ENCODE measurements at places on chromosomes 5 and 9. TPM values are rescaled to one million over a fixed set of nuclear protein-coding genes. Genes with fewer than 3 reads are reported as not detected.

- DNase-seq = no peak
These were observed 62.5 kb upstream of the GHR start for GRCh38 chr5:42360616-42361314.

DNA sequence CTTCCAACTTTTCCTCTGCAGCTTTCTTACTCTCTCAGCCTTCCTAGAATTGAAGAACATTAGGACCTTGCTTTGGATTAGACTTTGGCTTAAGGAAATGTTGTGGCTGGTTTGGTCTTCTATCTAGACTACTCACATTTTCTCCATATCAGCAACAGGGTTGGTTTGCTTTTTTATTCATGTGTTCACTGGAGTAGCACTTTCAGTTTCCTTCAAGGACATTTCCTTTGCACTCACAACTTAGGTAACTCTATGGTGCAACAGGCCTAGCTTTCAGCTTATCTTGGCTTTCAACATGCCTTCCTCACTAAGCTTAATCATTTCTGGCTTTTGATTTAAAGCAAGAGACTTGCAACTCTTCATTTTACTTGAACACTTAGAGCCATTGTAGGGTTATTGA, 153.1 kb downstream of the CCDC192 start:
- no peak for DNase-seq

GRCh38 chr5:148909040-148909439, 82.6 kb downstream of the ADRB2 start:
- DNase-seq = no peak

- no peak for DNase-seq
These were observed 379.8 kb downstream of the SPOCK1 start for GRCh38 chr5:137119321-137119720.

GRCh38 chr9:114395334-114395617, 7.5 kb upstream of the AKNA start:
- no peak for DNase-seq

The PLAC8L1 gene
- not detected for total RNA-seq

The PLK2 gene
- 138 TPM for total RNA-seq

DNA sequence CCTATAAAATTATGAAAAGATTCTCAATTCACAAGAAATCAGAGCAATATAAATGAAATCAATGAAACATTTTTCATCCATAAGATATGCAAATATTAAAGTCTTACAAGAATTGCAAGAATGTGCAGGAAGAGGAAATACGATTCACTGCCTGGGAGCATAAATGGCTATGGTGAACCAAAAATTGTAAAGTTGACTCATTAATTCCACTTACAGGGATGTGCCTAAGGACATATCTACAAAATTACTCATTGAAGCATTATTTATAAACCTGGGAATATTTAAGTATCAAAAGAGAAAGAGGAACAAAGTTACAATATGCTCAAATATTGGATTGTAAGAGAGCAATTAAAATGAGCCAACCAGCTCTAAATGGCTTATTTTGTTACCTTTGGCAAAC, 6.9 kb upstream of the NIPSNAP3A start:
- DNase-seq = no peak

DNA sequence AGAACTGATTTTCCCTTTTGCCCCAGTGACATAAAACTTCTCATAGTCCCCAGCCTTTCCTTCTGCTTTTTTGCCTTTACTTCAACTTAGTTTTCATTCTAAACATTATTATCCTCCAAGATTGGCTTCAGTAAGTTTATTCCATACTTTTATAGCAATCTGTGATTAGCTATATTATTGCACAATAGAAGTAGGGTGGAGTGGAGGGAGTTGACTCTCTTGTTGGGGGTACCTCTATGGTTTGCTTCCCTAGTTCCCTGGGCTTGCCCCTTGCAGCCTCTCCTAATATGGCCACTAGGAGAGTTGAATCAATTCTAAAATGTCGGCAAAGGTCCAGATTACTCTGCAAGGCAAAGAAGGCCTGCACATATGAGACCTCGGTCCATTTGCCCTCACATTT, 36.4 kb upstream of the TYRP1 start:
- DNase-seq = no peak

- no peak for DNase-seq
These were observed 407.0 kb upstream of the KLF4 start for GRCh38 chr9:107896544-107896943.

The DBH gene
- total RNA-seq = not detected

The IL9 gene
- total RNA-seq = not detected

The PCDHA11 gene
- total RNA-seq = 0.17 TPM

DNA sequence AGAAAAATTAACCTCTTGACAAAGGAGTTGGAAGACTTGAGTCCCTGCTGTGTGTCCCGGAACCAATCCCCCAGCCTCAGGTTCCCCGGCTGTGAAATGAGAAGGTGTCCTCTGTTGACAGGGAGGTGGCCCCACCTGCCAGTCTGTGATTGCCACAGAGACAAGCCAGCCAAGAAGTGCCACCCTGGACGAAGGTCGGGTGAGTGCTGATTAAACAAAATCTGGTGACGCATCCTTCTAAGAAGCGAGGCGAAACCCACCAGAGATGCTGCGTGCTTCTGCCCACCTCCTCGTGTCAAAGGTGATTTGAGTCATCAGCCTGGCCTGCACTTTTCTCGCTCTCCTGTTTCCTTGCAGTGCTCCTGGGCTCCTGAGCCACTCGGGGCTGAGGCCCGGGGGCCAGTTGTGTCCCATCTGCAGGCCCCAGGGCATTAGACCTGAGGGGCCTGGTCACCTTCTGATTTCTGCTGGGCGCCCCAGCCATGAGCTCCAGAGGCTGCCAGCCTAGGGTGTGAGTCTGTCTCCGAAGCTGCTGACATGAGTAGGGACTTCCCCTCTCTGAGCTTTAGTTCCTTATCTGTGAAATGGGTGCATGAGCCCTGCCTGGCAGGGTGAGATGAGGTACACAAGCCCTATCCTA, 28.7 kb downstream of the NEK6 start:
- DNase-seq = no peak

The FBN2 gene
- total RNA-seq = not detected

The CAMLG gene
- 36.1 TPM for total RNA-seq

GRCh38 chr9:28961623-28962022, 1388.3 kb upstream of the C9orf72 start:
- DNase-seq = no peak

DNA sequence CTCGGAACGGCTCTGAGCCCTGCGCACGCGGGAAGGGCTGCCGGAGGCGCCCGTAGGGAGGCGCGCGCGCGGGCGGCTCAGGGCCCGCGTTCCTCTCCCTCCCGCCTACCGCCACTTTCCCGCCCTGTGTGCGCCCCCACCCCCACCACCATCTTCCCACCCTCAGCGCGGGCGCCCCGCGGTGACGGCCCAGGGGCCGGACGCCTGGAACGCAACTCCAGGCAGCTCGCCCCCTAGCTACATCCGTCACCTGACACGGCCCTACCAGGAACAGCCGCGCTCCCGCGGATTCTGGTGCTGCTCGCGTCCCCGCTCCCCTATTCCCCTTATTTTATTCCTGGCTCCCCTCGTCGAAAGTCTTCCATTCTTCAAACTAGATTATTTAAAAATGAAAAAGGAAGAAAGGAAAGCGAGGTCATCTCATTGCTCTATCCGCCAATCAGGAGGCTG, at the start of gene CDKN2B-AS1:
Gene CDKN2B-AS1 (plus strand): TSS at position 236 of the 450 bp plus-strand sequence.
- no peak for DNase-seq

The NR4A3 gene
- total RNA-seq = 1.8 TPM

GRCh38 chr9:106682420-106682819, 180.5 kb upstream of the ZNF462 start:
- DNase-seq = no peak

DNA sequence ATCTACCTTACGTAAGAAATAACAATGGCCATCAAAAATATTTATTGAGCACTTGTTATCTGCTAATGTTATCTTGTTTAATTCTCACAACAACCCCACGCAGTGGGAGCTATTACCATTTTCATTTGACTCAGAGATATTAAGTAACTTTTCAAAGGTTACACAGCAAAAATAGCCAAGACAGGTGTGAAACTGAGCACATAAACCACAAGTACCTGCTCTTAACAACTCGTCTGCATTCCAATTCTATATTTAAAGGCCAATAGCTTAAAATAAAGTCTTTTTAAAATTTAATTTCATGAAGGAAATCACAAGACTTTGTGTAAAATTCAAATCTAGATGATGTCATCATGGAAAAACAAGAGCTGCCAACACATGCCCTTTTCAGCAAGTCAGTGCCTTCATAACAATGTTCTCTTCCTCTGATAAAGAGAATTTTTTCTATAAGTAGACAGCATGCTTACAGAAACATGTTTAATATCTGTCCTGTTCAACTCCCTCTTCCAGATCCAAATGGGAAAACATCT, 111.6 kb downstream of the MED10 start:
- no peak for DNase-seq

GRCh38 chr9:86885232-86885631, 62.1 kb downstream of the GAS1 start:
- DNase-seq = no peak

- DNase-seq = no peak
These were observed 1.1 kb downstream of the MAMDC2 start for GRCh38 chr9:70044490-70045307.

The LTC4S gene
- total RNA-seq = 14.8 TPM

- no peak for DNase-seq
These were observed 69.9 kb upstream of the NIPAL4 start for GRCh38 chr5:157390133-157390532.

The HRH2 gene
- 3.5 TPM for total RNA-seq

- DNase-seq = no peak
These were observed 24.1 kb upstream of the DMAC1 start for GRCh38 chr9:7823651-7824050.

The CNTFR gene
- total RNA-seq = 2.5 TPM

The CMBL gene
- 2.5 TPM for total RNA-seq

- DNase-seq = peak; percentile 74
These were observed 112.8 kb upstream of the PTCH1 start for GRCh38 chr9:95629585-95629984.

DNA sequence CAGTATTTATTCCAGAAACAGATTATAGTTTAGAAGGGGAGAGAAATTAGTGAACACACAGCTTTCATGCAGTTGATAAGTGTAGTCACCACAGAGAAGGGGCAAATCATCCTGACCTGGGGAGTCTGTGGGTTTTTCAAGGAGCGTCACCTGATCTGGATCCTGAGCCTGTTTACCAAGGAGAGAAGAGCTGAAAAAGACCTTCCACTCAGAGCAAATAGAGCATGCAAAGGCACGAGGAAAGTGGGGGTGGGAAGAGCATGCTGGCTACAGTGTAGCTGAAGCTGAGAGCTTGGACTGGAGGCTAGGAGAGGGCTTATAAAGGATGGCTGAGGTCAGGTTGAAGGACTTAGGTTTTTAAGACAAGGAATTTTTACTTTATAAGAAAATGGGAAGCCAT, 30.4 kb downstream of the ACO1 start:
- DNase-seq = no peak

GRCh38 chr5:93603078-93603792, 20.2 kb downstream of the NR2F1 start:
- DNase-seq = no peak

DNA sequence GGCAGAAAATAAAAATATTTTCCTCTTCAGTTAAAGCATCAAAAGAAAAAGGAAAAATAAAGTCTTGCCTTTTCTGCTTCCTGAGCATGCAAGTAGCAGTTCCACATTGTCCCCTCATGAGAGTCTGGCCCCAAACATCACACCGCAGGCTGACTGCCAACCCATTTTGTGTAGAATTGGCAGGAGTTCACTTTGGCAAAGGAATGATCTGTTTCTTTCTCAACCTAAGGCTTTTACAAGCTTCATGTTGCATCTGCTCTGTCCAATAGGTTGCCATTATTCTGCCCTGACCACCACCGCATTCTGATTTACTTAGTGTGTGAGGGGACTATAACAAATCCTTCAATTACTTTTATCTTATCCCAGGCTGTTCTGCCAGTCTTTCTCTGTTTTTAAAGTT, 249.5 kb downstream of the ISL1 start:
- no peak for DNase-seq

- peak; percentile 83 for DNase-seq
These were observed 8.7 kb downstream of the CLTB start for GRCh38 chr5:176407456-176408251.

GRCh38 chr5:140391732-140392131, 9.9 kb upstream of the ANKHD1 start:
- DNase-seq = no peak

DNA sequence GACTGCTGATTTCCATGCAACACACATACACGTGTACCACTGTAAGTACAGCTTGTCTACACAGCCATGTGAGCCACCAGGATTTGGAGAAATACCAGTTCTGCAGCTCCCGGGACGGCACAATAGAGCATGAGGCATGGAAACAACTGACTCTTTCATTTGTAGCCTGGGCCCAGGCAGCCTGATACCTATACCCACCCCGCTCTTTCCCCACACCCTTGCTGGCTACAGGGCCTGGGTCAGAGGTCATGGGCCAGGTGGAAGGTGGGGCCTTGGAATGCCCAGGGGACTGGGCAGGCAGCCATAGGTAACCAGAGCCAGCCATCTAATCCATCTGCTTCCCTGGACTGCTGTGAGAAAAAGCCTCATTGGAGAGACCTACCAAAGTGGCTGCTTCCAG, 39.0 kb upstream of the ZSWIM6 start:
- DNase-seq = no peak

DNA sequence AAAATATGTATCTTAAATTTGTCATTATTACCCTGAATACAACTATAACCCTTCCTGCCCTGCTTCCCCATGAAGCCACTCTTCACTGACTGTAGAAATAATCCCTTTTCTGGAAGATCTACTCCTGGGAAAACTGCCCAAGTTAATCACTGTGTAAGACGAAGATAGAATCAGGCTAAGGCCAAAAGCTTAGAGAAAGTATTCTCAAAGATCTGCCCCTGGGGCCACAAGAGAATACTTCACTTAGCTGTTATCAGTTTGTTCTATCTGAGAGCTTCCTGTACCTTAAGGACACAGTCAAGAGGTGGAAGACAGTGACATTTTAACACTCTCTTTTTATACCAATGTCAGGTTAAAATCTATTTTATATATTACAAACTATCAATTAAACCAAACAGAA, 33.8 kb downstream of the RNF145 start:
- no peak for DNase-seq

- DNase-seq = no peak
These were observed 30.9 kb downstream of the NR4A3 start for GRCh38 chr9:99852617-99853016.

DNA sequence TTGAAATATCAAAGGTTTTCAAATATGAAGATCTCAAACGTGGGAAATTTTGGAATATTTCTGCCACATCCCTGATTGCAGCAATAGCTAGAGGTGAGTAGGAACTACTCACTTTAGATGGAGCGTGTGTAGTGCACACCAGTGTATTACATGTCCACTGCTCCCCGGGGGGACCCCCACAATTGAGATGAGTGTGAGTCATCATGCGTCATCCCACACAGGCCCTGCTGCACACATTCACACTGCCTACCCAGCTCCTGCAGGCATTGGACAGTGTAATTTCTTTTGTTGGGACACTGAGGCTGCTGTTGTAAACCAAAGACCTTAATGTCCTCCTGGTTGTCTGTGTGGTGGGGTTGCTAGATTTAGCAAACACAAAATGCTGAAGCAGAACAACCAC, 280.0 kb downstream of the GAS1 start:
- no peak for DNase-seq

The FAM78A gene
- 1.7 TPM for total RNA-seq

- DNase-seq = peak; percentile 93
These were observed at the start of gene SEMA4D for GRCh38 chr9:89497978-89498851. Gene SEMA4D (minus strand): TSS chr9:89498113. CDS start chr9:89405456, 92,657 bp downstream.
